ENCODE measurements at places on chromosomes 16 and 17.
A peak's percentile ranks its signal among the peaks of the same experiment; 100 is the strongest.

- DNase-seq: no peak
Observed at GRCh38 chr17:52505601-52506000, 347.1 kb upstream of the CA10 start.

GRCh38 chr17:43722870-43723665, 35.5 kb downstream of the SOST start:
- no peak for DNase-seq

DNA sequence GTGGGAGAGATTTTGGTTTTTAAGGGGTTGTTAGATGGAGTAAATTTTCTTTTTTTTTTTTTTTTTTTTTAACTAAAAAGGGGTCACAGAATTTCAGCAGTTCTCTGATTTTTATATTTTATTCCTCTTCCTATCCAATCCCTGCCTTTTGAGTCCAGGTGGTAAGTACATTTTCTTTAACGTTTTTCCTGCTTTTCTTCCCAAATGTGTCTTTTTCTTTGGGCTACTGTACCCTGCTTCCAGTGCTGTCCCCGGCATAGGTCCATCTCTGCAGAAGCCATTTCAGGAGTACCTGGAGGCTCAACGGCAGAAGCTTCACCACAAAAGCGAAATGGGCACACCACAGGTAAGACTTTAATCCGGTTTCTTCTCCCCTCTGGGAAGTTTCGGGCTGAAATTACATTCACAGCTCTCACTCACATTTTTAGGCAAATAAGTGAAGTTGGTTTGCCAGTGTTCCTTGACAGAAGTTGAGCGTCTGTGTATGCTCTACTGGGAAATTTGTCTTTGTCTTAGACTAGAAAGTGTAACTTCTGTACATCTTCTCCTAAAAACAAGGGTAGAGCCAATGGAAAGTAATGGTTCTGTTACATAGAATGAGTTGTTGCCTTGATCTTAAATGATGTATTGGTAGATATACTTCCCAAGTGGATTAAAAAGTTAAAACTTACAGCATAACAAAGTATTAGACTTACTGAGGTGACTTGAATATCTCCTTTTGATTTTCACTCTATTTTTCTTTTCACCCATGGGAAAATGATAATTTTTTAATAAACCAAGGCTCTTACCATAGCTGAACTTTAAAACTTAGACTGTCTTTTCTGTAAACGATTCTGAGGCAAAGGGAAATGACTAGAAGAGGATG, 54.5 kb downstream of the TUBD1 start:
- DNase-seq: no peak

DNA sequence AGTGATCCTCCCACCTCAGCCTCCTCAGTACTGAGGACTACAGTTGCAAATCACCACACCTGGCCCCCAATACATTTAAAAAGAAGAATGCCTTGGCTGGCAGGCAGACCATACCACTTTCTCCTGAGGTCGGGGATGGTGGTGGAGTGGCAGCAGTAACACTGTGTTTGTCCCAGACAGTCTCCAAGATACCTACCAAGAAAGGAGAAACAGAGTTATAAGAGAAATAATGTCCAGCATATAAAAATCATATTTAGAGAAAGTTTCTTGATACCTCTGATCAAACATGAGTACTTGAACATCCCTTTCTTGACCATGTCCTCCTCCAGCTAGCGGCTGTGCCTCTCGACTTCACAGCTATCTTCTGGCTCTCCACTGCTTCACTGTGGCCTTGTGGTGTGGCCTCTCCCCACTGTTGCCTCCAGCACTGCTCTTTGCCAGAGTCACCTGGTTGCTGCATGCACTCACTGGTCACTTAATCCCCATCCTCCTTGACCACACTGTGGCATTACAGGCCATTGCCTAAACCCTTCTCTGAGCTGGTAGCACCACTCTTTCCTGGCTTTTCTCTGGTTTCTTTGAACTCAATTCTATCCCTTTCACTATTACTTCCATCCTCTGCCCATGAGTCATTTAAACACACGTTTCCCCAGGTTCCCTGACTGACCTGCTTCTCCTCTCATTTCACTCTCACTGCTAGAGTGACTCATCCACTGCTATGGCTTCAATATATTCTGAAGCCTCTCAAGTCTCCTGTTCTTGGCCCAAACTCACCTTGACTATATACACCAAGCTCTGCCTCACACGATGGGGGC, 45.2 kb downstream of the XPO6 start:
- DNase-seq: no peak

- no peak for DNase-seq
Observed at GRCh38 chr17:11326492-11326891, 85.5 kb downstream of the SHISA6 start.

DNA sequence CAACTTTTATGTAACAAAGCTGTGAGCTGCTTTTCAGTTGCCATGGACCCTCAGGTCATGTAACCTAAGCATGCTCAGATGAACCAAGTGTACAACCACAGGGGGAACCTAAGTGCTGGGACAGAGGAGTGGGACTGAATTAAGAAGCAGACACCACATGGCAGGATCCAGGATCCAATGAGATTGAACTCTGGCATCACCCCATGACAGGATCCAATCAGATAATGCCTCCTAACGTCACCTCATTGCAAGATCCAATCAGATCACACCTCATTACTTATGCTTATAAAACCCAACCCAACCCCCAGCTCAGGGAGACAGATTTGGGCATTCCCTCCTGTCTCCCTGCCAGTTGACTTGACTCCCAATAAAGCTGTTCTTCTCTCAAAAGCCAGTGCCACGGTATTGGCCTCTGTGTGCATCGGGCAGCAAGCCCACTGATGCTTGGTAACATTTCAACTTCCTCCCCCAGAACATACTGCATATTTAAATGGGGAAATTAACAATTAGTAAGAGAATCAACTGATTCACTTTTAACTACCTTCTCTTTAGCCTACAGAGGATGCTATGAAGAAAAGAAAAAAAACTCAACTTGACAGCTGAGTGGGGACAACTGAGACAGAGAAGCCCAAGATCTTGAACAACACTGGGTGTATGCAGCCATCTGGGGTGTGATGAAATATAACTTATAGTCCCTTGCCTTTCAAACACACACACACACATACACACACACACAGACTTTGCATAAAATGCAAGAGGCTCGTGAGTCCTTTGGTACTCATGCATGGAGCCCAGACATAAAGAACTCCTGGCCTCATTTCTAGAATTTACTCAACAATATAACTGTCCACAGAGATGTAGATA, 148.4 kb downstream of the SLC39A11 start:
- no peak for DNase-seq

DNA sequence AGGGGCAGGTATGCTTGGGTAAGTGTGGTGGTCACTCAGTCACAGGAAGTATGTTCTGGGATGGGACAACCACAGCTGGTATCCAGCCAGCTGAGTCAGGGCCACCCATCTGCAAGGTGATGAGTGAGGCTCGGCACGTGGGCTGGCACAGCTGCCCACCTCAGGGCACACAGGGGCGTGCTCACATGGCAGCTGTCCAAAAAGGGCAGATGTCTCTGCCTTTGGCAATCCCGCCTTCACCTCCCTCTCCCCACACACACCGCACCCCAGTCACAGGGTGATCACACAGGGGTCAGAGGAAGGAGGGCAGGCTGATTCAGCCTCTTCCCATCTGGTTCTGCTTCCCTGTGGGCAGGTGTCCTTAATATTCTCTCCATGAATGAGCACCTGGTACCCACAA, 85.9 kb upstream of the TOB1 start:
- no peak for DNase-seq

DNA sequence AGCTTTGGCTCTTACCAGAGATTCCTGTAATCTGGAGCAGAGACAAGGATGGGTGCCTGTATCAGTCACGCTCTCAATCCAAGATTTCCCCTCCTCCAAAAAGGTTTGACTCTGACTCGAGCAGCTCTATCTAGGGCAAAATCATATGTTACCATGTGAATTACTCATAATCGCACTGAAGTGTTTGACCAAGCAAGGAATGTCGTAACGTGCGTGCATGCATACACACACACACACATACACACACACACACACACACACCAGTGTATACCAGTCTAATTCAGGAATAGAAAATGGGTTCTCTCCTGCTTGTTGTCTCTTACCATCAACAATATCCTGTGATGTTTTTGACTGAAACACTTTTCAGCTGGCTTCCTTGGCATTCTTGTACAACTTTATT, 835.1 kb downstream of the KCNJ2 start:
- no peak for DNase-seq

DNA sequence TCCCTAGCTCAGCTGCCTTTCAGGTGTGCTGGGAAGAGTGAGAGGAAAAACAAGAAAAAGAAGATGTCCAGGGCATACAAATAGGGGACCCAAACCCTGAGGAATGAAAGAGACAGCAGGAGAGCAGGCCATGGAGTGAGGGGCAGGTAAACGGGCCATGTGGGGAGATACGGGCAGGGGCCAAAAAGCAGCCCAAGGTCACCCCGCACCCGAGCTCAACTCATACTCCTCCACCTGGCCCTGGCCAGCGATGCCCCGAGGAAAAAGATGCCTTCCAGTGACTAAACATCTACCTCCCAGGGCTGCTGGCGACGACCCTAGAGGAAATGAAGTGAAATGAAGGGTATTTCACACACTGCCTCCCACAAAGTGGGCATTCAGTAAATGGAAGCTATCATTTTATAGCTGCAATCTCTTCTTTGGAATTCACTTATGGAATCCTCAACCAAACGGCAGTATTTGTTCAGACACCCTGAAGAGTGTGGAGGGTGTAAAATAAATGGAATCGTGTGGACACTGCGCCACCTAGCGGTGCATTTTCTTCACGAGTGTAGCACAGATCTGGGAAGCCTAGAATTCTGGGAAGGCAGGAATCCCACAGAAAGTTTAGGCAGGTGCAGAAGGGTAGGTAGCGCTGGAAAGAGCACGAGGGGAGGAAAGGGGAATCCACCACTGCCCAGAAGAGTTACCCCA, 14.9 kb downstream of the ELAC2 start:
- DNase-seq: no peak

DNA sequence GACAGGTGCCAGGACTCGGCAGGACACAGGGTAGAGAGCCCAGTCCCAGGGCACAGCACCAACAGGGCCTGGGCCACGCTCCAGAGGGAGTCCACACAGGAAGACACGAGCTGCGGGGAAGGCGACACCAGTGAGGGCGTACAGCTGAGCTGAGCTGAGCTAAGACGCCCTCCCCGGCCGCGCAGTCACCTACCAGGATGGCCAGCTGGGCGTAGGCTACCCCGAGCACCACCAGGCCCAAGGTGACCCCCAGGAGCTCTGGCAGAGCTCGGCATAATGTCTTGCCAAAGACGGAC, 42.6 kb downstream of the TSC2 start:
- DNase-seq: no peak

GRCh38 chr16:69283851-69284250, 27.3 kb upstream of the VPS4A start:
- DNase-seq: no peak

DNA sequence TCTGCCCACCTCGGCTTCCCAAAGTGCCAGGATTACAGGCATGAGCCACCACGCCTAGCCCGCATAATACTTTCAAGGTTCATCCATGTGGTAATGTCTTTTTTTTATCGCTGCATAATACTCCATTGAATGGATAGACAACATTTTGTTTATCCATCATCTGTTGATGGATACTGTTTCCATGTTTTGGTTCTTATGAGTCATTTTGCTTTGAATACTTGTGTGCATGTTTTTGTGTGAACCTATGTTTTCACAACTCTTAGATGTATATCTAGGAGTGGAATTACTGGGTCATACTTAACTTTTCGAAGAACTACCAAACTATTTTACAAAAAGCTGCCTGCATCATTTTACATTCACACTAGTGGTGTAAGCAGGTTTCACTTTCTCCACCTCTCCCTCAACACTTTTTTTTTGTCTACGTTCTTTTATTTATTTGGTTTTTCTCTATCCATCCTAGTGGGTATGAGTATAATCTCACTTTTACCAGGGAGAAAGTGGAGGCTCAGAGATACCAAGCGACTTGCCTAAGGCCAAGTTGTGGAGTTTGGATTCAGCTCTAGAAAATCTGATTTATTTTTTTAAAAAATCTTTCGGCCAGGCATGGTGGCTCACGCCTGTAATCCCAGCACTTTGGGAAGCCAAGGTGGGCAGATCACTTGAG, 151.2 kb downstream of the CMIP start:
- no peak for DNase-seq

- DNase-seq: no peak
Observed at GRCh38 chr17:49680314-49680713, 2.4 kb upstream of the SPOP start.

DNA sequence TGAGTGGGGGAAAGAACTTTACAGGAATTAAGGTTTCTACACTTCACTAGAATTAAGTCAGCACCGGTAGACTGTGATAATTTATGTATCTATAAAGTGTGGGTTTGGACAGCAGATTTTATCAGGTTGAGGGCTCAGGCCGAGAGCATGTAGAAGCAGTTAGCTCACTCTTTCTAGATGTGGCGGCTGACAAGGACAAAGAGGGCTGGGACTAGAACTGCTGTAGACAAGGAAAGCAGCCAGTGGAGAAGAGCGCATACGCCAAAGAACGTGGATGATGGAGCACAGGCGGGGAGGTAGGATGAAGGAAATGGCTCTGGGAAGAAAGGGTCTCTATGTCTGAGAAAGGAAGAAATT, 504 bp upstream of the GOSR1 start:
- DNase-seq: peak; percentile 10

GRCh38 chr17:74623693-74624093, at the start of gene CD300E:
TSS of gene CD300E (minus strand) at chr17:74623738. CDS start at chr17:74623621, 117 bp downstream.
- no peak for DNase-seq

GRCh38 chr17:56598466-56598865, 5.0 kb downstream of the NOG start:
- no peak for DNase-seq

Data from stimulated activated CD4-positive, alpha-beta T cell treated with anti-CD3 and anti-CD28 coated beads, TNF-alpha, amount 100 ng/mL, for 1 hour (primary cell).